ENCODE measurements at places on chromosomes 6 and 20.

DNA sequence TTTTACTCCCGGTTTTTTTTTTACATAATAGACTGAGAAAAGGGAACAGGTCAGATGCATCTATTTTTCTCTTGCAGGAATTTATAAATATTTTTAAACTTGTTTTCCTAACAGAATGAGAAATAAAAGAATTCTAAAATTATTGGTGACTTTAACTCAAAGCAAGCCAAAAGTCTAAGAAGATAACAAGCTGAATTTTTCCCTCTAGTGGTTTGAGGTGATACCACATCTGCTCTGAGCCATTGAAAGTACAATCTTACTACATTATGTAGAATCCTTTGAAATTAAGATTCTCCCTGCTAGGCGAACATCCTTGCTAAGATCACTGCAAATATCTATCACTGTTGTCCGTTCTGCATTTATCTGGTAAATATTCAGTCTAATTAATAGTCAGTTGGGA lies 10.7 kb upstream of the STMND1 start:
- DNase-seq = no peak

DNA sequence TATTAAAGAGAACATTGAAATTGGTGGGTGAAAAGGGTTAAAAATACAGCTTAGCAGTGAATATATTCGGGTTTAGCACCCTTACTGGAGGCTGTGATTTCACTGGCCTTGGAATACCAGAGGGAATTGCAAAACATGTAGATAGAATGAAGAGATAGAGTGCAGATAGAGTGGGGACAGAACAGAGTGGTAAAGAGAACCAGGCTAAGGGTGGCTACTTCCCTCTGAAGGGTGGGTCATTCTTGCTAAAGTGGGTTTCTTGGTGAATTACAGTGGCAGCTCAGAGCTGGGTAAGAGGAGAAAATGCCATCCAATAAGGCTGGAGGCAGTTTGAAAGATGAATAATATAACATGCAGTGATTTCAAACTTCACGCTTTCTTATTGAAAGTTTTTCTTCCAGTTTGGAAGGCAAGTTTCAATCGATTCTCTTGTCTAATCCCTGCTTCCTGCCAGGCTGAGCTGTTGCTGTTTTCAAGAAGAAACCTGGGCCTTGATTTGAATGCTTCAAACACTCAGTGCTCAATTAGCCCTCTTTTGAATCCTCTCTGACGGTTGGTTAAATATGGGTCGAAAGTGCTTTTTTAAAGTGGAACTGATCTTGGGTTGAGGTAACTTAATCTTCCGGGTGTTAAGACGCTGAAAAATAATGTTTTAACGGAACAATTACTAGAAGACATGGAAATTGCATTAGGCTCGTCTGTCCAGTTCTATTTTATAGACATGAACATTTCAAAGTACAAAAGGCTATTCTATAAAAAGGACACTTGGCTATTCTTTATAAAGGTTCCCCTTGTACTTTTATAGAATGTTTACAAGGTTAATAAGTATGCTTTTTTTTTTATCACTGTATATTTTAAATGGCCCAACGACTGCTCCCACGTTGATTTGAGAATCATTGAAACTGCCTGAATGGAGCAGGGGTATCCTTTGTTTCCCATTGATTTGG lies 203.3 kb downstream of the BCAS1 start:
- no peak for DNase-seq

GRCh38 chr6:33998660-33999059 lies 147.2 kb downstream of the GRM4 start:
- DNase-seq = no peak

DNA sequence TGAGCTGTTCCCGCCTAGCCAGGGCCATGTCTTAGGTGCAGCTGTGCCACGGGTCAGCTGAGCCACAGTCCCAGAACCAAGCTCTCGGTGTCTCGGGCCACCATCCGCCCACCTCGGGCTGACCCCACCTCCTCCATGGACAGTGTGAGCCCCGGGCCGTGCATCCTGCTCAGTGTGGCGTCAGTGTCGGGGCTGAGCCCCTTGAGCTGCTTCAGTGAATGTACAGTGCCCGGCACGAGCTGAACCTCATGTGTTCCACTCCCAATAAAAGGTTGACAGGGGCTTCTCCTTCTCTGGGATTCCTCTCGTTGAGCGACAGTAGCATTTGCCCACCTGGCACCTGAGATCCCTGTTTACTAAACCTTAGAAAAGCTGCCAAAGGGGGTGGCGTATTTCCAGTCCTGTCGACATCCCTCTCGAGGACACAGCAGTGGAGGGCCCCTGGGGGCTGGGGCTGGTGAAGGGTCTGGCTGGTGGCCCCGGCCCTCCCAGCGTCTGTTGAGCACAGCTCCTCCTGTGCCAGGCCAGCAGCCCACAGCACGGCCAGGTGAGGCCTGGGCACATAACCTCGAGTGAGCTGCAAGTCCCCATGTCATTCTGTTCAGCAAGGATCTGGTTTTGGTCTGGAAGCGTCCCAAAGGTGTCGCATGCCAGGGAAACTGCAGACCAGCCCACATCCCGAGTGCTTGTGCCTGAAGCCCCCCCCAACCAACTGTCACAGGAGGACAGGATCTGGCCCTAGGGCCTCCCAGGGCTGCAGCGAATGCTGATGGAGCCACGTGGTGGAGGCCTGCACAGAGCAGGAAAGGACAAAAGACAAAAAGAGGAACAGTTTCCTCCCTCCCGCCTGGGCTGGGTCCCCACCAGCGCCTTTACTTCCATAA lies 21.2 kb upstream of the PYGB start:
- no peak for DNase-seq

DNA sequence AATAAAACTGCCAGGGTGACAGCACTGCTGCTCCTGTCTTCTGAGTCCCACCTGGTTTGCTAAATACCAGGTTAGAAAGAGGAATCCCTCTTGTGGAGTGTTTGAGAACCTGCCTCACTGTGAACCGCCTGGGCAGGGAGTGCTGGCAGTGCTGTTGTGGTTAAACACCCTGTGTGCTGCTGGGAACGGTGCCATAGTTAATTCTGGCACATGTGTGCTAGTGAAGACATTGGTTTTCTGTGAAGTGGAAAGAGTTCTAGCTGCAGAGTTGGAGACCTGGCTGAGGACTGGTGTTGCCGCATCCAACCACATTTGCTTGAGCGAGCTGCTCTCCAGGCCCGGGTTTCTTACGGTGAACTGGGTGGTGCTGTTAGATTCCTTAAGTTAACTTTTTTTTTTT lies 72.7 kb downstream of the IGF2R start:
- DNase-seq = no peak

DNA sequence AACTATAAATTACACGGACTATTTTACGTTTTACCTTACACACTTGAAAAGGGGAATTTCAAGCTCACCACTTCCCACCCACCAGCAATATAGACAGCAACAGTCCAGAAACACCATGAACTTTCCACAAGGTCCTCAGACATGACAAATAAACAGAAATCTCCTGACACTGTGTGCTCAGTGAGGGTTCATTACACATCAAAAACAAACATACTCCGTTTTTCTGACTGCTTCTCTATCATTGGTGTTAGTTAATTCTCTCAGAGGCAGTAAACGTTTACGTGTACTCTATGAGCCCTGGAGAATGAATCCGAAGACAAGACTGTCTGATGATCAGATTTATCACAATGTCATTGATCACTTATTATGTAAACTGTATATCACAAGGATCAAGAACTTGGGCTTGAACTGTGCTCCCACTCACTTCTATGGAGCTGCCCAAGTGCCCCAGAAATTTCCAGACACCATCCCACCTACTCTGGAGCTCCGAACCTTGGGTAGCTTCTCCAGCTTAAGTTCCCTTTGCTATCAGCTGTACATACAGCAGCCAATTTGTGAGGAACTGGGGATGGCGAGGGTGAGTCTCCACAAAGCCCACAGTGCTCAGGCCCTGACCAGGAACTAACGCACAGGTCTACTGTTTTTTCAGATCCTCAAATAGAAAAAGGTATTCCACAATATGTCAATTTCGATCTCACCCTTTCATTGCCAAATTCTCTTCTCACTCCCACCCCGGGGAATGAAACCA lies 86.0 kb downstream of the ALDH8A1 start:
- no peak for DNase-seq

- DNase-seq = no peak
These were observed 40.4 kb downstream of the CPNE5 start for GRCh38 chr6:36798852-36799251.

DNA sequence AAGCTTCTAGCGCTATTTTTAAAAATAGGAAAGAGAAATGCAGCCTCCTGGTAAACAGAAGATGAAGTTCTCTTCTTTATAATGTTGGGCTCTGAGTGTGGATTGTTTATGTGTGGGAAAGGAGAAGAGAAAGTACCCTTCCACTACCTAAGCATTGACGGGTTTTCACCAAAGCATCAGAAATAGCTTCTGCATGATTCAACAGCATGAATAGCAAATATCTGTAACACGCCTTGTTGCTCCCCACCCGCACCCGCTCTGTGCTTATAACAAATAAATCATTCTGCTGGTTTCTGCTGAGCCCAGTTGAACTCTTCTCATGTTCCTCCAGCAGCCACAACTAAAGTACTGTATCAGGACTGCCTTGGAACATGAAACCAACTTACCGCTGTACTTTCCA lies 20.7 kb downstream of the TXLNB start:
- DNase-seq = no peak

DNA sequence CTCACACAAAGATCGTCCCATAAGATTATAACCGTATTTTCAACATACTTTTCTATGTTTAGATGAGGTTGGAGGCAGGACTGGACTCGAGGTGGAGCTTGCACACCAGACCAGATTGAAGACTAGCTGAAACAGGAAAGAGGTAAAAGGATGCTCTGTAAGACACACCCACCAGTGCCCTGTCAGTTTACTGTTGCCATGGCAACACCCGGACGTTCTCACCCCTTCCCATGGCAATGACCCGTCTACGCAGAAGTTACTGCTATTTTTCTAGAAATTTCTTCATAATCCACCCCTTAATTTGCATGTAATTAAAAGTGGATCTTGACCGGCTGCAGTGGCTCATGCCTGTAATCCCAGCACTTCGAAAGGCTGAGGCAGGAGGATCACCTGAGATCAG lies 13.6 kb upstream of the SRSF6 start:
- DNase-seq = no peak

- DNase-seq = no peak
These were observed 69.7 kb downstream of the NCOA3 start for GRCh38 chr20:47571426-47571825.

DNA sequence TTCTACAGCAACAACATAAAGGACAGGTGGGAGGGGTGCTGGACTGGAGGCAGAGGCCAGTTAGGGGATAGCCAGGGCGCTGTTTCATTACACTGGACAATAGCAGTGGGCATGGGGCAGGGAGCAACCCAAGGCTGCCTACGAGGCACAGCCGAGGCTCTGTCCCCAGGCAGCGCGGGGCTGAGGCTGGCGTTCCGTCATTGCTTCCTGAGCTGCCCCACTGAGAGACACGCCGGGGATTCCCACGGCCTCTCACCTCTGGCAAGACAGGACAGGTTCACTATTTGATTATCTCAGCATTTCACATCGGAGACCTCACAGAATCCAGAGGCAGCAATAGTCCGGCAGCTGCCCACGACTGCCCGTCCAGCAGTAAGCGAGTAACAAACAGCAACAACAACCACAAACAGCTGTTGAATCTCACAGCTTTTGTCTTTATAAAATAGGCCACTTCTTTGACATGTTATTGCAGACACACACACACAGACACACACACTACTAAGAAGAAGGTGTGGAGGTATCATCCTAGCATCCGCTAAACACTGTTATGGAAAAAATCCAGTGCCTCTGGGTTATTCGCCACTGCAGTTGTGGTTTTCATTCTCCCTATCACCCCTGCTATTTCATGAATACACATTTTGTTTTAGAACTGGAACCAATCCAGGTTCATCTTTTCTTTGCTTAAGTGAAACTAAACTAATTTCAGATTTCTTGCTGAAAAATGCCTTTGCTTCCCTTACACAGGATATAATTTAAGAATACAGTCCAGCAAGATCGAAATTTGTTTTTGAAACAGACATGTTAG lies 19.5 kb downstream of the KIF25 start:
- no peak for DNase-seq

- no peak for DNase-seq
These were observed 27.8 kb downstream of the TNXB start for GRCh38 chr6:32081168-32081990.

- DNase-seq = no peak
These were observed 150.0 kb upstream of the RIPOR2 start for GRCh38 chr6:25085756-25086155.

- no peak for DNase-seq
These were observed 1.0 kb downstream of the FILIP1 start for GRCh38 chr6:75492386-75493153.

DNA sequence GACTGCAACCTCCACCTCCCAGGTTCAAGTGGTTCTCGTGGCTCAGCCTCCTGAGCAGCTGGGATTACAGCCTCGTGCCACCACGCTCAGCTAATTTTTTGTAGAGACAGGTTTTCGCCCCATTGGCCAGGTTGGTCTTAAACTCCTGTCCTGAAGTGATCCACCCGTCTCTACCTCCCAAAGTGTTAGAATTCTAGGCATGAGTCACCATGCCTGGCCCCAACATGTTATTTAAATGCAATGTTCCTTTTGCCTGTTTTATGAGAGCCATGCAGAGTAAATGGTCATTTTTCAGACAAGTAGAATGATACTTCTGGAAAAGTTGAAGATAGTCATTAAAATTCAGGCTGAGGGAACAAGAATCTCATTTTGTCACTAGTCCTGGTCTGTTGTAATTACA lies 43.8 kb upstream of the RPS6KA2 start:
- DNase-seq = no peak

GRCh38 chr6:95690328-95690727 lies 113.0 kb downstream of the MANEA start:
- DNase-seq = no peak

DNA sequence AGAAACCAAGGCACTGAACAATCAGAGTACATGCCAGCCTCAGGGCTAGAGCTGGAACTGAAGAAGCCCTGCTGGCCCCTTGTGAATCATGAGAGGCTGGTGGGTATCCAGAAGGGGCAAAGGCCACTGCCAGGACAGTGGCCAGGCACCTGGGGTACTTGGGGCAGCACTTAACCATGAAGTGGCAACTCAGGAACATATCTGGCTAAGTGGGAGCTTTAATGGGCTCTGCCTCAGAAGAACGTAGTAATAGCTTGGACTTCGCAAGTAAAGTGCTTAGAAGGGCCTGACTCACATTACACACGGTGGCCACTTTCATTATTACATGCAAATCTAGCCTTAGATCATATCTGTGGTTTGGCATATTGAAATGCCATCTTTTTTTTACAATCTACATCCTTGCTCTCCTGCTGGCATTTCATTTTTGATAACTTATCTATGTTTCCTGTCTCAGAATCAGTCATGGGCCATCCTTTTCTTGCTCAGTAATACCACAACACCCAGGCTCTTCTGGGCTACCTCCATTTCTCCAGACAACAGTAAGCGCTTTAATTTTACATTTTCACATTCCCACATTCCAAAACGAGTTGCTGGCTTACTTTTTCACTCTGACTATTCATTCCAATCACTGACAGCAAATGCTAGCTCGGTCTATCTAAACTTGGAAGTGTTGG lies 21.6 kb downstream of the NAPB start:
- DNase-seq = no peak

DNA sequence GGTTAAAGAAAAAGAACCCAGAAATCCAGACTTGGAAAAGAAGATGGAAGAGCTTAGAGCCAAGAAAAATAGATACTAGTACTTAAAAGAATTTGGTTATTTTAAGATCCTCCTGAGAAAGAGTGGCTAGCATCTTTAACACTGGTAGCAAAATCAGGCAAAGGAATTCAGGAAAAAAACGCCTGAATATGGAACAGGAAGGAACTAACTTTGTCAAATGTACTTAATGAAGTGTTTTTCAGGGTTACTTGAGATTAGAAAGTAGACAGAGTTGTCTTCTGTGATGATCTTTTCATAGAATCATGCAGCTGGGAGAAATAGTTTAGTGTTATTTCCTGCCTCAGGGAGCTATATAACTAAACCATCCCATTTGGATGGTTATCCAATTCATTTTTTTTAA lies 50.8 kb upstream of the SASH1 start:
- DNase-seq = no peak

Data from GM18507 (cell line).